ENCODE measurements at places on chromosomes 2 and 18.

DNA sequence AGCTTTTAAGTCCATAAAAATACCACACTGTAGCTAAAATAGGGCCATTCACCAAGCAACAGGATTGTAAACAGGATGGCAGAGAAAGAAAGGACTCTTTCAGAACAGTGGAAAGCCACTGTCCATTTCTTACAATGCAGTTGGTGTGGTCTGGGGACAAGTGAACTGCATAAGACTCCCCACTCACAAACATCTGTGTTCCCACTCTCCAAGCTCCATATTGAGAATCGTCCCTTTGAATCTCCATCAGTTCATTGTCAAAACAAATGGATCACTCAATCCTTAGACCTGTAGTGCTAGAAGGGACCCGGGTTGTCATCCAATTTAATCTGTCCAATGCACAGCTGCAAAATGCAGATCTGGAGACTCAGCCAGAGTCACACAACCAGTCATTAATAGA, 347.4 kb upstream of the KLHL29 start:
- DNase-seq: no peak

- no peak for DNase-seq
Observed at GRCh38 chr2:50672282-50672681, 359.6 kb downstream of the NRXN1 start.

DNA sequence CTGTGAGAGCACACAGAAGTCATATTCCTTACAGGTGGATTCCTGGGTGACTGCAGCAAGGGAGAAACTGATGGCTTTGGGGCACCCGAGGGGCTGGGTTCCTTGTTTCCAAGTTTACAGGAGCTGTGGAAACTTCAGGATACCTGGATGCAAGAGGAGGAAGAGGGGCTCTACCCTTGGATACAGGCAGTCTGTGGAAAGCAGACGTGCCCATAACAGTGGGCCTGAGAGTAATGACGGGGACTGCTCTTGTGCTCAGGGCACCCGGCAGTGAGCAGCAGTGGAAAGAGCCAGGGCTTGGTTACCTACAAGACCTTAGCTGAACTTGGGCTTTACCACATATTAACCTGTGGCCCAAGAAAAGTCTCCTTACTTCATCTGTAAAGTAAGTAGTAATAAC, 102.2 kb upstream of the TGFA start:
- DNase-seq: no peak

GRCh38 chr2:11133238-11133935, 21.9 kb upstream of the SLC66A3 start:
- DNase-seq: no peak

DNA sequence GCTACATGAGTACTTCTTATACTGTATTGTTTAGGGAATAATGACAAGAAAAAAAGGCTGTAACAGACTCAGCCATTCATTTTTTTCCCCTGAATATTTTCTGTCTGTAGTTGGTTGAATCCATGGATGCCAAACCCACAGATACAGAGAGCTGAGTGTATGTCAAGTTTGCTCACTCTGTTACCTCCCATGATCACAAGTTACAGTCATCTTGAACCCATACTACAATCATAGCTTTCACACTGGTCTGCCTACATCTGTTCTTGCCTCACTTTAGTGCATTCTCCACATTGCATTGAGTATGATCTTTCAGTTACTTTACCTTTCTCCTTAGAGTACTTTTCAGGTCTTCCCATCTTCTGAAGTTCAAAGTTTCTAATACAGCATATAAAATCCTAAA, 94.0 kb downstream of the BIRC6 start:
- no peak for DNase-seq

GRCh38 chr2:179410552-179411356, 146.1 kb upstream of the SESTD1 start:
- peak; percentile 83 for DNase-seq

- DNase-seq: no peak
Observed at GRCh38 chr2:188664416-188664815, 309.8 kb upstream of the COL3A1 start.

GRCh38 chr18:21242780-21243401, 859 bp downstream of the GREB1L start:
- no peak for DNase-seq

GRCh38 chr2:152243761-152244640, 68.4 kb upstream of the STAM2 start:
- no peak for DNase-seq

GRCh38 chr2:131154071-131154531, 49.0 kb downstream of the PLEKHB2 start:
- peak; percentile 82 for DNase-seq

DNA sequence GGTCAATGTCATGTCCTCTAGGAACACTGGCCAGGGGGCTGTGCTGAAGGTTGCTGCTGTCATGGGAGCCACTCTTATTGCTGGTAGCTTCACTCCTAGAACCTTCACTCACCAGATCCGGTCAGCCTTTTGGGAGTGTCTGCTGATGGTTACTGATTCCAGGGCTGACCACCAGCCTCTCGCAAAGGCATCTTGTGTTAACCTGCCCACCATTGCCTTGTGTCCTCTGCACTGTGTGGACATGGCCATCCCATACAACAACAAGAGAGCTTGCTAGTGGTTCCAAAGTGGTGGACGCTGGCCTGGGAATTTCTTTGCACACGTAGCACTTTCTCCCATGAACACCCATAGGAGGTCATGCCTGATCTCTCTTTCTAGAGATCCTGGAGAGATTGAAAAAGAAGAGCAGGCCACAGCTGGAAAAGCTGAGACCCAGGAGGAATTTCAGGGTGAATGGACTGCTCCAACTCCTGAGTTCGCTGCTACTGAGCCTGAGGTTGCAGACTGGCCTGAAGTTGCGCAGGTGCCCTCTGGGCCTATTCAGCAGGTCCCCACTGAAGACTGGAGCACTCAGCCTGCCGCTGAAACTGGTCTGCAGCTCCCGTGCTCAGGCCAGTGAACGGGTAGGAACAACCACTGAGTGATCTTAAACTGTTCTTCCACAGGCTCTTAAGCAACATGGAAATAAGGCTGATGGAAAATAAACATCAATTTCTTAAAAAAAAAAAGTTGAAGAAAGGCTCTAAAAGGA, 18.7 kb upstream of the C2orf80 start:
- no peak for DNase-seq

DNA sequence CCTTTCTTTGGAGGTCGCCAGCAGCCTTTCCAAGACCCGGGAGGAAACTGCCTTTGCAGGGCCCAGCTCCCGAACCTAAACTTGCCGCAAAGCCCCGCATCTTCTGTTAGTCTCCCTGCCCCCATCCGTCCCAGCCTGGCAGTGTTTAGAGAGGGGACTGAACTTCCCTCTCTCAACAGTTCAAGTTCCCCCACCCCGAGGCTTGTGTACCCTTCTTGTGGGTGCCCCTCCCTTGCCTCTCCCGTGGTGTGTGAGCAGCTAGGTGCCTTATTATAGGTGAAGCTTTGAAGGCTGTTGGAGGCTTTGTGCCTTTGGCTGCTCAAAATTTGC, 1.4 kb downstream of the LBH start:
- DNase-seq: peak; percentile 58

- no peak for DNase-seq
Observed at GRCh38 chr2:102513355-102513939, 40.4 kb downstream of the SLC9A4 start.
